ENCODE measurements at places on chromosomes 5 and 9.

DNA sequence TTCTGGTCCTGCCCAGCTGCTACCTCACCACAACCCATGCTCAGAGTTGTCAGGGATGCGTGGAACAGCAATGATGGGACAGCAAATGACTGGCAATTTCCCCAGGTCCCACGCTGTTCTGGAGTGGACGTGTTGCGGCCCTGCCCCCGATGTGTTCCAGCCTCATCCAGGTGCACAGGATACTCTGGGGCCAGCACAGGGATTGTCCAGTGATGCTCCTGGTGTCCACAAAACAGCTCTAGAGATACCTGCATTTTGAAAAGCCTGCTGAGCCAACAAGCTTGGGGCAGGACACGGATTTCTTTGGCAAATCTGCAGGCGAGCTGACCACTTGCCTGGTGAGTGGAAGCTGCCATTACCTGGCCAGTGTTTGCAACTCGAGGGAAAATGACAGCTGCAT lies 88.7 kb downstream of the ANKRD33B start:
- DNase-seq: no peak

DNA sequence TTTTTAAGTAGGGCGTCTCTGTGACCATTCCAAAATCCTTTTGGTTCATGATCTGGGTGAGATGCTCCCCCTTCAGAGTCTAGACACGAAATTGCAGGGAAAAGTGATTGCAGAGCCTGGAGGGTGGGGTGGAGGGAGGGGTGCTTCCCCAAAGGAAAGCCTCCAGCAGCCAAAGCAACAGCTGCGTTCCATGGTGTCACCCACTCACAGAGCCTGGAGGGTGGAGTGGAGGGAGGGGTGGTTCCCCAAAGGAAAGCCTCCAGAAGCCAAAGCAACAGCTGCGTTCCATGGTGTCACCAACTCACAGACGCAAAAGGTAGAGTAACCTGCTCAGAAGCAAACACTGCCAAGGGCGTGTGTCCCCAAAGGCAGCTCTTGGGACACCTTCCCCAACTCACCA lies 22.6 kb downstream of the SLC6A18 start:
- no peak for DNase-seq

GRCh38 chr5:173753307-173754168 lies 134.6 kb upstream of the CPEB4 start:
- no peak for DNase-seq

DNA sequence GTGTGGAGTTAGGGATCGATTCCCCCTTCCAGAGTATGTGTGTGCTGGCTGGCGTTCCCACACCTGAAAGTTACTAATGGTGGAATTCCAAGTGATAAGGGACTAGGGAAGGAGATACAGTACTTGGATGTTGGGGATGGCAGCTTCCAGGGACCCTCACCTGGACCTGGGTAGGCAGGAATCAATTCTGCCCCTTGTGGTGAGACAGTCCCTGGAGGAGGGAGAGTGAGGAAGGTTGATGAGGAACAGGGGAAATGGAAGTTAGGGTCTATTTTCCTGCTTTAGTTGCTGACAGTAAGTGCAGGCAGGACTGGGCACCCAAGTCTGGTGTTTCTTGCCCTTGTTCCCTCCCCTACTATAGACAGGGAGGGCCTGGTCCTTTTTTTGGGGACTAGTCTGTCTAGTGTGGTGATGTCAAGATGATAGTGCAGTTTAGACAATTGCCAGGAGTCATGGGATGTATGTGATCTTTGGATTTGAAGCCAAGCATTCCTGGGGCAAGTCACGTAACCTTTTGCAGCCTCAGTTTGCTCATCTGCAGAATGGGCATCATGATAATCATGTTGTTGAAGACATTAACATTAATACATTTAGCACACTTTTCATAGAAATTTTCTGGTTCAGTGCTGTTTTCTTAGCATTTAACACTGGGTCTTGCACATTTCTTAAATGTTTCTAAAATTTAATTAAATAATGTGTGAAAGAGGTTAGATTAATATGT lies 51.7 kb downstream of the DAB2IP start:
- DNase-seq: no peak

- no peak for DNase-seq
These were observed 156.5 kb downstream of the GAS1 start for GRCh38 chr9:86790805-86791204.

DNA sequence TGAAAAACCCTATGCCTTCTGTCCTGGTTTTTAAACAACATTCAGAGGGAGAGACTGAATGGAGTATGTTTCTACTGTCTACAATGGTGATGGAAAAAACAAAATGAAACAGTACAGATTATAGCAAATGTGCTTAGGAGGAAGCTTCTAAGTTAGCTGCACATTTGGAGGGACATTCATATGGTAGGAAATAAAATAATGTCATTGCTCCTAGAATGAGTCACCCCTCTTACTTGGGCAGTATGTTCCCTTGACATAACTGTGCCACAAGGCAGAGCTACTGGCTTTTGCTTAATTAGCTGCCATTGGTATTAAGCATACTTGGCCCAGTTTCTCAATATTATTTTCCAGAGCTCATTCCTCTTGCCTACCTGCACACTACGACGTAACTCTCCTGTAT lies 128.9 kb downstream of the GDNF start:
- DNase-seq: no peak

DNA sequence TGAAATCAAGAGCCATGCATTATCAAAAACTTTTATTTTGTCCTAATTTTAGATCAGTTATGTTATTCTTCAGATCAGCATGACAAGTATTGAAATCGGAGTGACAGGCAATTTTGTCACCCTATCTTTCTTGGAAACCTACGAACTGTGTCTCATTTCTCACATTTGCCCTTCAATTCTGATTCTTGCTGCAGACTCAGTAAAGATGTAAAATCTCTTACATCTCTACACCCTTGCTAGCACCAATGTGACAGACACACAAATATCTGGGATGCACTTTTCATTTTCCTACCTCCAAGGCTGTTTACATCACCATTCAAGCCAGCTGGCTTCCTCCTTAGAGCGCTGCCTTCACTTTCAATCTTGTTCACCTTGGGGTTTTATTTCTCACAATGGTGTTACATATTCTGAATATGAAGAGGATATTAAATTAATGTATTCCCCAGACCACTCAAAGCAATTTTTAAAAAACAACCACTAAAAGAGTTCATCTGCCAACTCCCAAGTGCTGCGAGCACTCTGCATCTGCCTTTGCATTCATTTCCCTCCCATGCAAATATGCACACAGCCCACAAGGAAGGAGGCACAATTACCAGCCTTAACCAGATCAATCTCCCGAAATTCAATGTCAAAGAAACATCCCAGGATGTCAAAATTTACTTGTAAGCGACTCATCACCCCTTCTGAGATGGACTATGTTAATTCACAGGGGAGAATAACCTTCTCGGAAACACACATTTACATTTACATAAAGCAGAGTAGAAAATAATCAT lies 164.3 kb downstream of the ENC1 start:
- DNase-seq: no peak

DNA sequence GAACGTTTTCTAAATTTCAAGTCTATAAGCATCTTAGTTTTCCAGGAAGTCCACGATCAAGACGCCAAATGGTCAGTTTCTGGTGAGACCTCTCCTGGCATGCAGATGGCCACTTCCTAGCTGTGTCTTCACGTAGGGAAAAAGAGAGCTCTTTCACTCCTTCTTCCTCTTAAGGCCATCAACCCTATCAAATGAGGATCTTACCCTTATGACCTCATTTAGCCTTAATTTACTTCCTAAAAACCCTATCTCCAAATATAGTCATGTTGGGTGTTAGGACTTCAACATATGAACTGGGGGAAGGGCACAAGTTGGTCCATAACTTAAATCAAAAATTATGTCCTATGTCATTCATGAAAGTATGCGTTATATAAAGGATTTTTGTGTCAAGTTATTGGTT lies 229.5 kb downstream of the ARL15 start:
- DNase-seq: no peak

GRCh38 chr5:89546657-89547056 lies 663.7 kb upstream of the MEF2C start:
- no peak for DNase-seq

DNA sequence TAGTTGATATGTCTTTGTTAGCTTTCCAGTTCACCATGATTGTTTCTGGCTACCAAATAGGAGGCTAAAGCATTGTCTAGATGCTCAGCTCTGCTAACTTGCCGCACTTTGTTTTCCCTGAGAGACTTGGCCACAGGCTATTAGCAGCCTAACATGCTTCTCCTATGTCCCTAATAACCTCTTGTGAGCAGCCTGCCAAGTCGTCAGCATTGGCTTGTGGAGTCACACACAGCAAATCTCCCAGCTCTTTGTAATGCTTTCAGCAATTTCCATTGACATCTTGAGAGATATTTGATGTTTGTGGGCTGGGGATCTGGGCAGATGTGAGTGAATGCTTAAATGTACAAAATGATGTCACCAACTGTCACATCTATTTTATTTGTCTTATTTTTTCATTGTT lies 346.9 kb downstream of the KDM4C start:
- no peak for DNase-seq

GRCh38 chr5:60257596-60258271 lies 364.2 kb upstream of the PDE4D start:
- no peak for DNase-seq

GRCh38 chr5:137935190-137935589 lies 45.9 kb downstream of the PKD2L2 start:
- DNase-seq: no peak

GRCh38 chr5:95919658-95920057 lies 42.0 kb downstream of the ELL2 start:
- DNase-seq: no peak

- DNase-seq: no peak
These were observed 17.8 kb upstream of the BRD3 start for GRCh38 chr9:134085674-134086073.

DNA sequence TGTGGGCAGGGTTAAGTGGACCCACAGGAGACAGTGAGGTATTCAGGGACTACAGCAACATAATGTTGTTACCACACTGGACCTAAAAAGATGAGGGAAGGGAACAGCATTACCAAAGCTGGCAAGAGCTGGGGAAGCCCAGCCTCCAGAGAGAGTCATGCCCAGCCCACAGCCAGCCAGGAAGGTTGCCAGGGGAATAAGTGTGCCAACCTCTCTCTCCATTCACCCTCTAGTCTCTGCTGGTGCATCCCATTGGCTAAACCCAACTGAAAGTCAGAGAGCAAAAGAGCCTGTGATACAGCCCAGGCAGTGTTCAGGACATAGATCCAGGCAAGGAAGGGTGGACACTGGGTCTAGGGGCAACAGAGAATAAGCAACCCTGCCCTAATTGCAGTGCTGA lies 35.8 kb upstream of the AFAP1L1 start:
- no peak for DNase-seq
